Stimulated activated CD4-positive, alpha-beta T cell treated with anti-CD3 and anti-CD28 coated beads, TNF-alpha, amount 100 ng/mL, for 1 hour (primary cell): ENCODE measurements at places on chromosomes 11 and 22.
A peak's percentile ranks its signal among the peaks of the same experiment; 100 is the strongest.

- no peak for DNase-seq
These were observed 3.1 kb downstream of the CDC42EP1 start for GRCh38 chr22:37563153-37564081.

GRCh38 chr11:81496601-81497000, 1237.1 kb downstream of the FAM181B start:
- no peak for DNase-seq

DNA sequence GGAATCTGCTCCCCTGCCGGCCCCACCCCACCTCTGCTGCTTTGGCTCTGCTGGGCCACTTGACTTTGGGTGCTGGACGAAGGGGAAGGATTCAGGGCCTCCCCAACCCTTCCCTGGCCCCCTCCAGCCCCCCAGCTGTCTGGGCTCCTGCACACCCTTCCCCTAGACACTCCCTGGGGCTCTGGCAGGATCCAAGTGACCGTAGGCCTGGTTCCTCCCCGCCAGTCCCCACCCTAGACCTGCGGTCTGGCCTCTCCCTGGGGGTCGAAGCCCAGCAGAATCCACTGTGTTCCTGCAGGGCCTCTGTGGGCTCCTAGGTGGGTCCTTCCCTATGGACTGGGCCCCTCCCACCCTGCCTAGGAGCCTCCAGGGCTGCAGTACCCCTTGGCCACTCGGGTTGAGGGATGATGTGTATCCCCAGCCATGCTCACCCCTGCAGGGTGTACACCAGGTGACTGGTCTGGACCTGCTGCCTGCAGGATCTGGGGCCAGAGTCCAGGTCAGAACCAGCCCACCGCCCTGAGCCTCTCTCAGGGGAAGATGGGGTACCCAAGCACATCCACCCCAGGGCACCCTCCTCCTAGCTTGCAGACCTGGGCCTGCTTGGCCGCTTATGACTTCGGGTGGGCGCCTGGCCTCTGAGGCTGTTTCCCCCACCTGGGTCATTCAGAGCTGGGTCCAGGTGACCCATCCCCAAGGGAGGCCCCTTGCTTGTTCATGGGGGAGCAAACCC, 5.6 kb downstream of the PIM3 start:
- no peak for DNase-seq

DNA sequence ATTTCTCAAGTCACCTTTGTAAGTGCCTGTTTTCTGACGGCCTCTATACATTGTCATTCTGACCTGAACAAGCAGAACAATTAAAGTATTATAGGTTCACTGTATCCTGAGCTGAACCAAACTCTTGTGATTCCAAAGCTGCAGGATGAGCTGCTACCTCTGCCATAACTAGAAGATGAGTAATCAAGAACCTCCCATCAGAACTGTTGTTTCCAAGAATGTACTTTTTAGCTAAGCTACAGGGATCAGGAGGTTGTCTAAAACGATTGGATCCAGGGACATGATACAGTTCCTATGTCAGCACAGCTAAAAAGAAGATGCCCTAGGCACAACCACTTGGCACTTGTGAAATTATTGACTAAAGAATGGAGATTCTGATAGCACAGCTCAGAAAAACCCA, 288.4 kb upstream of the CCDC90B start:
- DNase-seq: no peak

DNA sequence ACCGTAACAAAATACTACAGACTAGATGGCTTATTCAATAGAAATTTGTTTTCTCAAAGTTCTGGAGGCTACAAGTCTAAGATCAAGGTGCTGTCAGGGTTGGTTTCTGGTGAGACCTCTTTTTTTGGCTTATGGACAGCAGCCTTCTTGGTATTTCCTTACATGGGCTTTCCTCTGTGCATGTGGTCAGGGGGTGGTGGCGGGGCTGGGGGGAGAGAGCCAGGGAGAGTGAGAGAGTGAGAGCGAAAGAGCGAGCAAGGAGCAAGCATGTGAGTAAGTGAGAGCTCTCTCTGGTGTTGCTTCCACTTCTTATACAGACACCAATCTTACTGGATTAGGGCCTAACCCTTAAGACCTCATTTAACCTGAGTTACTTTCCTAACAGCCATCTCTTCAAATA, 181.5 kb downstream of the TMEM135 start:
- no peak for DNase-seq

- no peak for DNase-seq
These were observed 10.6 kb downstream of the EIF3M start for GRCh38 chr11:32594272-32594671.

DNA sequence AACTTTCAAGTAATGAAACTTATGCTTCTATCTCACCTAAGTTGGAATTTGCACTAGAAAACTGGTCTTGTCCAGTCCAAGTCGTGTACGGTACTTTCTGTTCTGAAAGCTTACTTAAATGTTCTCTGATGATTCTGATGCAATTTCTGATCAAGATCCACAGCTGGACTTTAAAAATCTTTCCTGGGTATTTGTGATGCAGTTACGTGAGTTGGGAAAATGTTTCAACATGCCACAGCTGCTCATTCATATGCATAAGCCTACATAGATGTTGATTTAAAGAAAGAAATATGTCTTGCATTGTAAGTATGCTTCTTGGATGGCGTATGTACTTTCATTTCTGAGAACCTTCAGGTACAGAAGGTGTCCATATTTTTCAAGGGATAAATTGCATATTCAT, 493.7 kb upstream of the CCDC90B start:
- DNase-seq: no peak

DNA sequence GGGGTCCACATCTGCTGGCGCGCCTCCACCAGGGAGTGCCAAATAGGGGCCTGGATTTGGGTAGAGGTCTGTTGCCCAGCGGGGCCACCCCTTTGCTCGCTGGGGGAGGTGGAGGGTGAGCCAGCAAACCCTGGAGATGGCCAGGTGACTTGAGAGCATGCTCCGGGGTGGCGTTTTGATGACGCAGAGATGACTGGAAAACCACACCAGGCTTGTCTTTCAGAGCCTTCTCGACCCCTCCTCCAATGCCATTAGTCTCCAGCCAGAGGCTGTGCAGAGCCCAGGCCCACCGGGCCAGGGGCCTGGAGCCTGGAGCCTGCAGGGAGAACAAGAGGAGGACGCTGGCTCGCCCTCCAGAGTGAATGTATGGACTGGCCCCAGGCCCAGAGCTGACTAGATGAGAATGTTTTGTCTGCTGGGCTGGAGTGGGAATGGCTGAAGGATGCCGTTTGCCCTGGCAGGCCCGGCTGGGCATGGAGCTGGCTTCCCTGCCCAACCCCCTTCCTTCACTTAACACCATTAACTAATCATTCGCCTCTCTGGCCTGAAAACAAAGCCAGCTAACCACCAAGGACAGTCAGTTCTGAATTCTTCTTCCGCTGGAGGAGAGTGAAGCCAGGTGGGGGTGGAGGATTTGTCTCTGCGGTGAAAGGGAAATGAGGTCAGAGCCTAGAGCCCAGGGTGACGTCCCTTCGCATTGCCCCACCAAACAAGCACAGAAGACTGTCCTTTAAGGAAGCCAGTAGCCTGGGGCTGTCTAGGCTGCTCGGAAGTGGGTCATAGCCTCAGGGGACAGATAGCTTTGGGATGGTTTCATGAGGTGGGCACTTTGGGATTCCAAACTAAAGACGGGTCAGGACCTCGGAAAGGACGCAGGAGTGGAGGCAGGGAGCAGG, 1.6 kb upstream of the MCAM start:
- DNase-seq: no peak

DNA sequence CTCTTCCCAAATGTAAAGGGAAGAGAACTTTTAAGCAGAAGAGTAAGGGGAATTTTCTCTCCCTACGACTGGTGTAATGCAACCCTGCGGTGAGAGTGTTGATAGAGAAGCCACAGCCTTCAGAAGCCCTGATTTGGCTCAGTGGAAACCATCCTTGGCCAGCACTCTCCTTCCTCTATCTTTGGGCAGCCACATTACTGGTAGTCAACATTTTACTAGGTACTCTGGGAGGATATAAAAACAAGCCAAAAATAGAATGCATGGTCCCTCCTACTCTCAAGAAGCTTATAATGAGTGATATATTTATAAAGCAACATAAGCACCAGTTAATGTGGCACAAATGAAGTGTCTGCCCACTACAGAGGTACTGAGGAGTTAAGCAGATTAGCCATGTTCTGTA, 201.8 kb upstream of the NCAM1 start:
- DNase-seq: no peak

- no peak for DNase-seq
These were observed 67.6 kb downstream of the MPPED1 start for GRCh38 chr22:43479301-43479950.

- DNase-seq: no peak
These were observed 63.8 kb downstream of the ST14 start for GRCh38 chr11:130223291-130223971.

DNA sequence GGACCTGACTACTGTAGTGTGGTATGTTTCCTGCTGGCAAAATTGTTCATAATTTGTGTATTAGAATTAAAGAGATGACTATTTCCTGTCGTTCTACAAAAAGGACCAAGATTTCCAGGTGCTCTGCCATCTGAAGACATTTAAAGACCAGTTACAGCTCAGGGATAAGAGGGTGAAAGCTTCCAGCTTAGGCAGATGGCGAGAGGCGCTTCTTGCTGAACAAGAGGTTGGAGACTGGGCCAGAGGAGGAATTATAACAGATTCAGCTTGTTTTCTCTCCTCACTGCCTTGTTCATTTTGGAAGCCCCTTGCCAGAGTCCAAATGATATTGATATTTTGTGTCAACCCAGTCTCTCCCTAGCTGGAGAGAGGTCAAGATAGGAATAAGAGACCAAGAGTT, 23.1 kb upstream of the NNMT start:
- DNase-seq: no peak

- DNase-seq: no peak
These were observed 64.6 kb downstream of the ARHGEF12 start for GRCh38 chr11:120400564-120401364.

- DNase-seq: peak; percentile 69
These were observed at the start of gene KIAA0930 for GRCh38 chr22:45240810-45241631. Gene KIAA0930 (minus strand): TSS chr22:45240894. CDS start chr22:45240703, 191 bp downstream.

DNA sequence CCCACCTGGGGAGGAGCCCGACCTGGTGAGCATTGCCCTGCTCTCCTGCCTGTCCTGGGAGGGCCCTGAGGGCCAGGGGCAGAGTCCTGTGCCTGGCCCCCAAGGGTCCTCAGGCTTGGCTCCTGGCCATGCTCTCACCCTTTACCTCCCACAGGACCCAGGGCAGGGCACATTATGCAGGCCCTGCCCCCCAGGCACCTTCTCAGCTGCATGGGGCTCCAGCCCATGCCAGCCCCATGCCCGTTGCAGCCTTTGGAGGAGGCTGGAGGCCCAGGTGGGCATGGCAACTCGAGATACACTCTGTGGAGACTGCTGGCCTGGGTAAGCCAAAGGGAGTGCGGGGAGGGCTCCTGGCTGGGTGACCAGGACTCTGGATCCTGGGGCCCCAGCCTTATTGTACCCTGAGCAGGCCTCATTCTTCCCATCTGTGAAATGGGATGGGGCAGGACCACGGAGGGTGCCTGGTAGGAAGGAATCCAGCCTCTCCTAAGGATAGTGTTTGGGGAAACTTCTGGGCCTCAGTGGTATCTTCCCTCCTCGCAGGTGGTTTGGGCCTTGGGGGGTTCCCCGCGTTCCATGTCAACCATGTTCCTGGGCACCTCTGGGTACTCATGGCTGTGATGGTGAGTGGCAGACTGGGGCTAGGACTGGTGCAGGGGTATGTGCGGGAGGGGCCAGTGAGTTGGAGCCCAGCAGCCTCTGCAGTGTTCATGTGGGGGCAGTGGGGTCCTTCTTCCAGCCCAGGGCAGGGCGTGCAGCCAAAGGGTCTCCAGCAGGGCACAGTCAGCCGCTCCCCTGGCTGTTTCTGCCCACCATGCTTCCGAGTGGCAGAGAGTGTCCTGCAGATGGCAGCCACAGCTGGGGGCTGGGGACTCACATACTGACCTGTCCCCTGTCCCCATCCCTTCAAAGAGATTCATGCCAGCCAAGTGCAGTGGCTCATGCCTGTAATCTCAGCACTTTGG, 14.7 kb downstream of the RELT start:
- no peak for DNase-seq

GRCh38 chr11:76673176-76674142, 2.9 kb upstream of the LRRC32 start:
- no peak for DNase-seq

- no peak for DNase-seq
These were observed 46.1 kb upstream of the RASSF10 start for GRCh38 chr11:12963051-12963450.

DNA sequence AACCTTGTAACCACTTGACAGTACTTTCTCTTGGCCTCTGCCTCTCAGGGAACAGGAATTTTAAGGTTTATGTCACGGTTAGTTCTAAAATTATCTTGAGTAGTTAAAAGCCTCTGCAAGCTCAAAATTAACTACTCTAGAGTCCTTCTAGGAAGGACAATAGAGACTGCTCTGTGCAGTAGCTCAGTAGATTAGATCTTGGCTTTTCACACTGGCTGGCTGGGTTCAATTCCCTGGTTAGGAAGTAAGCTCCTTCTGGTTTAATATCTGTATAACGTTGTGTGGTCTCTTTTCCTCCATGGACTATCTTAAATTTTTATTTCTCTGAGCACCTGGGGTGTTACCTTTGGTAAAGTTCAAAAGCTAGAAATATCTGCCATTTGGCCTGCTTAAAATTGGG, 109.2 kb downstream of the AASDHPPT start:
- no peak for DNase-seq

DNA sequence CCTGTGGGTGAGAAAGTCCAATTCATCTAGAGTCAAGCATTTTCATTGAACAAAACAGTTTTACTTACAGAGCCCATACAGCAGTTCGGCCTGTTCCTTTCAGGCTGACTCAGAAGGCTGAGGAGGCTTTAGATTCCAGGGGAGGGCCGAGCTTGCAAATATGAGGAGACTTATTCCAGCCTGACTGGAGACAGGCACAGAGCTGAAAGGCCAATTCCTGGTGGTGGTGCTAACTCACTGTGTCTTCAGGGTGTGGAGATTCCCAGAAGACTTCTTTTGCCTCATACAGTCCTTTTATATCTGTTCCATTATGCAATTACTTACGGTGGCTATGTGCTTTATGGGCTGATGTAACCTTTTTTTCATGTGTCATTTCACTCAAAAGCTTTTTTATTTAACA, at the start of gene OR51E2:
Gene OR51E2, minus strand, starts transcription at position 269 of the 400 bp plus-strand sequence. CDS start 15,142 bp downstream, outside the sequence.
- no peak for DNase-seq

- no peak for DNase-seq
These were observed 228.2 kb upstream of the ZC3H12C start for GRCh38 chr11:109864834-109865547.

DNA sequence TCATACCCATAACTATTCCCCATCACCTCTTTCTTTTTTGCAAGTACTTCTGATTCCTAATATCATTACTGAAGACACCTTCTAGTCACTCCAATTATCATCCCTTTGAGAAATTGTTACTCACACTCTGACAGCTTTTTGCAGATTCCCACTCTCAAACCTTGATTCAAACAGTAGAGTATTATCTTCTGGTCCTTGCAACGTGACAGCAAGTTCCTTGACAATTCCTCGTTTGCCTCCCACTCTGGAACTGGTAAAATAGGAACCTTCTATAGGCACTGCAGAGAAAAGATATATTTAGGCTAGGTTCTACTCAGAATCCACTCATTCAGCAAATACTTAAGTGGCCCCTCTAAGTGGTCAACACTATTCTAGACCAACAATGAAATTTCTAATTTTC, 23.2 kb downstream of the AGBL2 start:
- no peak for DNase-seq

DNA sequence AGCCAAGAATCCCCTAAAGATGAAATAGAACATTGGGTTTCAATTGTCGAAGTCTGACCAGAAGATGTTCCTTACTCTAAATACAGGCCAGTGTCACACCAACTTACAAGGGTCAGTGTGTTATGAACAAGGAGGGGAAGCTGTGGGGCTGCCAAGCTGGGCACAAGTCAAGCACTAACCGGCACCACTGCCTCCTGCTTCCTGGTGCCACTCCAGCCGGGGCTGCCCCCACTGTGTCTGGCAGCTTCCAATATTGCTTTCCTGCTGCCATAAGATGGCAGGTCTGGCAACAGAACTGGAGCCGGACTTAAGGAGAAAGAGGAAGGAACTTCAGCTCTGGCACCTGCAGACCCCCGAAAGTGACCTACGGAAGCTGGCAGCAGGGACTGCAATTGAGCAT, 13.7 kb upstream of the VPS37C start:
- no peak for DNase-seq
